ENCODE measurements at places on chromosomes 3 and 15. TPM values are rescaled to one million over a fixed set of nuclear protein-coding genes. Genes with fewer than 3 reads are reported as not detected.

- no peak for DNase-seq
Observed at GRCh38 chr3:60085649-60086048, 1035.8 kb upstream of the CFAP20DC start.

Gene CLDN1
- 169 TPM for total RNA-seq

DNA sequence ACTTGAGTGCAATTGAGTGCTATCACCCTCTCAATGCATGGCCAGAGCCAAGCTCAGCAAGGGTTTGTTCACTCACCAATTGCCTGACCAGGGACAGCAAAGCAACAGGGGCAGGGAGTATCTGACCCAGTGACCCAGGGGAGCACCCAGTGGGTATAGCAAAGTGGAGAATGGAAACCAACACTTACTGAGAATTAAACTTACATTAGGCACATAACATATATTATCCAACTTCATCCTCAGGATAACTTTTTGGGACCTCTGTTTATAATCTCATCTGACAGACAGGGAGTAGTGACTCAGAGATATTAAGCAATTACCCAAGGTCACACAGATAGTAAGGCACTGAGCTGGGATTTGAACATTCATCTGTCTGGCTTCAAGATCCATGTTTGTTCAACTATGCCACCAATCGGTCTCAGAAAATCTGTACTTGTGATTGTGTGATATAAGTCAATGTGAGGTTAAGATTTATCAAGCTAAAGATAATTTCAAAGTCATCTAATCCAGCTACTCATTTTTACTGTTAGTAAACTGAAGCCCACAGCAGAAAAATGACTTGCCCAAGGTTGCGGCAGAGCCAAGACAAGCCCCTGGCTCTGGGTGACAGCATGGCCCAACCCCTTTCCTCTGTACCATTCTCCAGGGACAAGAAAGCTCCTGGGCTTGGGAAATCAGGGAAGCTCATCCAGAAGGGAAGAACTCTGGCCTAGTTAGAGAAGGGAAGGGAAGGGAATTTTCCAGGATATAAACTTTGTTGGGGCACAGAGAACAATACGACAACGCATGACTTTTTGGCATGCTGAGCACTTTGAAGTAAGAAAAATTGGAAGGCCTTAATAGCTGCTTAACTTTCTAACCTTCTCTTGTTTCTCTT lies 138.0 kb upstream of the SMAD3 start:
- DNase-seq, result no peak

GRCh38 chr3:45700570-45701073 lies 11.4 kb downstream of the SACM1L start:
- DNase-seq, result no peak

DNA sequence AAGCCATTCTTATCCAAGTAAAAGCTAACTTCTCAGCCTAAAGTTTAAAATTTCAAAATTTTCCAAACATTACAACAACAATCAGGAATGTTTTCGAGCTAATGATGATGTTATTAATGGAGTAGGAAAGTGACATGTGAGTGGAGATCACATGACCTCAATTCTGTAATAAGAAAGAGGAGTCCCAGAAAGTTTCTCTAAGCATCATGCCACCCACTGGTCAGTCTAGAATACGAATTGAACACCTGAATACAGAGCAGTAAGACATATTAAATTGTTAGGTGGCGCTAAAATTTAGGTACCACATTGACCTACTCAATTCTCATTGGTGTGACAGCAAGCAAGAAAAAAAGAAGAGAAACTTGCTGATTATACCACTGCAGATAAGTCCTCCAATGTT lies 163.9 kb downstream of the DCLK3 start:
- DNase-seq, result no peak

- no peak for DNase-seq
Observed at GRCh38 chr3:146637871-146638270, 32.7 kb upstream of the PLSCR5 start.

DNA sequence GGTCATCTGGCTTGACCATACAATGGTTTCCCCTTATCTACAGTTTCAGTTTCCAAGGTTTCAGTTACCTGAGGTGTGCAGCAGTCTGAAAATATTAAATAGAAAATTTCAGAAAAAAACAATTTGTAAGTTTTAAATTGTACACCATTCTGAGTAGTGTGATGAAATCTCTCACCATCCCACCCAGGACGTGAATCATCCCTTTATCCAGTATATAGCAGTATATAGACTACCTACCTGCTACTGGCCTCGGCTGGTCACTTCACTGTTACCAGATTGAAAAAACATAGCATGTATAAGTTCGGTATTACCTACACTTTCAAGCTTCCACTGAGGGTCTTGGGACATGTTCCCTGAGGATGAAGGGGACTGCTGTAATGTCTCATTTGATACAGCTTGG lies 12.0 kb downstream of the ARIH1 start:
- no peak for DNase-seq

All from epithelial cell of proximal tubule (primary cell).